GM04503 (cell line): ENCODE measurements at places on chromosomes 7 and 10.
A peak's percentile ranks its signal among the peaks of the same experiment; 100 is the strongest.

DNA sequence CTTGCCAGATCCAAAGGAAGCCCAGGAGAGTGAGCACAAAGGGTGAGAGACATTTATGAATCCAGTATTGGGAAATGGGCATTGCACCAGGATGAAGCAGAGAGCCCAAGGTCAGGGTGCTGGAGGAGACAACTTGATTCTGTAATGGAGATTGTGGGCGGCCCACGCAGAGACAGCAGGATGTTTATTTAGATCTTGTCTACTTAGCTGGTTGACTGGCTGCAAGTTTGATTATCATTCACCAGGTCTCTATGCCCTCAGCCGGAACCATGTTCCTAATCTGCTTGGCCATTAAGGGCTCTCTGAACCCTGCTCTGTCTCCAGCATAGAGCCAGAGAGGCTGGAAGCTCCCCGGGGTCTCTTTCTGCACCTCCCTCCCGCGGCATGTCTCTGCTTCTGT lies 188.7 kb downstream of the PLXNA4 start:
- no peak for DNase-seq

GRCh38 chr10:7797582-7797981 lies 9.6 kb downstream of the ATP5F1C start:
- DNase-seq = peak; percentile 62

- no peak for DNase-seq
Measured at GRCh38 chr7:1588978-1589377, 19.1 kb upstream of the PSMG3 start.

DNA sequence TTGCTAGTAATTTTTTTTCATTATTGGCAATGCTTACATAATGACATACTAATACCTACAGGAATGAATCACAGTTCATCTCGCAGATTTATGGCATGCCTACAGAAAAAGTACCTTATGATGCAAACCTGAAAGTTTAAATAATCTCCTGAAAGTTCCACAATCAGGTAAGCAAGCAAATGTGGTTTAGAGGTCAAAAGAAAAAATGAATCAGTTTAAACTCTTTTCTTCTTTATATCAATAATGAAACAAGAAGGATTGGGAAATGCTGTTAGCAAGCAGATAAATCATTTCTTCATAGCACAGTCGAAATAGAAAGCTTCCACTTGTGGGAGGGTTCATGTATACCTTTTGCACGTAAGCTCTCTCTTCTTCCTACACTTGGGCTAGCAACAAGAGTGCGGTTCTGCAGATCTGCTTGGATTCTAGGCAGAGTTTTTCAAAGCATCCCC lies 53.7 kb upstream of the MTPN start:
- no peak for DNase-seq

GRCh38 chr7:6392712-6393666 lies 54.8 kb downstream of the DAGLB start:
- no peak for DNase-seq

GRCh38 chr7:14045651-14046050 lies 56.2 kb upstream of the ETV1 start:
- DNase-seq = no peak

DNA sequence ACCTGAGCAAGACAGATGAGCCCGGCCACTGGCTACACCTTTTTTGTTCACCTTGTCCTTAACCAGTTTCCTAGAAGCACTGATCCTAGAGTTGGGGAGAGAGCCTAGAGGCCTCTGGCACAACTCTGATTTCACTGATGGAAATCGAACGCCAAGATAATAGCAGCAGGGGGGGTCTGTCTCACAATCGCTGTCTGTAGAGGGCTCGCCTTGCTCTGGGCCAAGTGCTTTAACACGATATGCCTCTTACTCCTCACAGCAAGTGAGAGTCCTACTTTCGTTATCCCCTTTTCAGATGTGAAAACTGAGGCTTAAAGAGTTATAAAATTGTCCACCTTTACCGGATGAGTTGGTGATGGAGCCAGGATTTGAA lies 472 bp downstream of the RASSF4 start:
- no peak for DNase-seq

GRCh38 chr10:91350651-91351081 lies 59.5 kb upstream of the HECTD2 start:
- DNase-seq = no peak

- no peak for DNase-seq
Measured at GRCh38 chr7:20503278-20503950, 112.1 kb upstream of the ABCB5 start.

- DNase-seq = no peak
Measured at GRCh38 chr7:99627513-99627912, 10.8 kb downstream of the ZSCAN25 start.

GRCh38 chr10:19824381-19825342 lies 8.4 kb downstream of the PLXDC2 start:
- no peak for DNase-seq

GRCh38 chr10:120586471-120586872 lies 129.4 kb downstream of the PLPP4 start:
- peak; percentile 18 for DNase-seq
